ENCODE measurements at places on chromosomes 7 and 10.

DNA sequence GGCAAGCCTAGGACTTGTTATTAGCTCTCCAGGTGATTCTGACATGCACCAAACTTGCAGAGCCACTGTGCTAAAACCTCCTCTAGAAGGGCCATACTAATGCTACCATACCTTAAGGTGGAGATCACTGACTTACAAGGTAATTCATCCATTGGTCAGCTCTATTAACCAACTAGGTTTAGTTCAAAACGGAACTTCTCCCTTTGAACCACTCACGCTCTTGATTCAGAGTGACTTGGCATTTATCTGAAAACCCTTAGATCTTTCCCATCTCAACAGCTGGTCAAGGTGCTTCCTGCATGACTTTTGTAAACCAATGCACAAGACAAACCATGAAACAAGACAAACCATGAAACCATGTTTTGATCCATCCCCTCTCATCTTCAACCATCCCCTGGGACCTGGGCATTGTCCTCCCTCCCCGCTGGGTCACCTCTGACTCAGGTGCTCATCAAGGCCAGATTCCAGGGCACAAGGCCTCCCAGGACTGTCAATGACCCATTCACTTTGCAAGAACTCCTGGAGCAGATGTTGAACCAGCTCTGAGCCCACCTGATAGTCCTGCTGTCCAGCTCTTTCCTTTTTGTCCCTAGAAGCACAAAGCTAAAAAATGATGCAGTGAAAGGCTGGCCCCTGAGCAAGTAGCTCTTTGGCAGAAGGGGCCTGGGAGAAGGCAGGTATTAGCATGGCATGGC, 18.8 kb downstream of the IMPDH1 start:
- no peak for DNase-seq

DNA sequence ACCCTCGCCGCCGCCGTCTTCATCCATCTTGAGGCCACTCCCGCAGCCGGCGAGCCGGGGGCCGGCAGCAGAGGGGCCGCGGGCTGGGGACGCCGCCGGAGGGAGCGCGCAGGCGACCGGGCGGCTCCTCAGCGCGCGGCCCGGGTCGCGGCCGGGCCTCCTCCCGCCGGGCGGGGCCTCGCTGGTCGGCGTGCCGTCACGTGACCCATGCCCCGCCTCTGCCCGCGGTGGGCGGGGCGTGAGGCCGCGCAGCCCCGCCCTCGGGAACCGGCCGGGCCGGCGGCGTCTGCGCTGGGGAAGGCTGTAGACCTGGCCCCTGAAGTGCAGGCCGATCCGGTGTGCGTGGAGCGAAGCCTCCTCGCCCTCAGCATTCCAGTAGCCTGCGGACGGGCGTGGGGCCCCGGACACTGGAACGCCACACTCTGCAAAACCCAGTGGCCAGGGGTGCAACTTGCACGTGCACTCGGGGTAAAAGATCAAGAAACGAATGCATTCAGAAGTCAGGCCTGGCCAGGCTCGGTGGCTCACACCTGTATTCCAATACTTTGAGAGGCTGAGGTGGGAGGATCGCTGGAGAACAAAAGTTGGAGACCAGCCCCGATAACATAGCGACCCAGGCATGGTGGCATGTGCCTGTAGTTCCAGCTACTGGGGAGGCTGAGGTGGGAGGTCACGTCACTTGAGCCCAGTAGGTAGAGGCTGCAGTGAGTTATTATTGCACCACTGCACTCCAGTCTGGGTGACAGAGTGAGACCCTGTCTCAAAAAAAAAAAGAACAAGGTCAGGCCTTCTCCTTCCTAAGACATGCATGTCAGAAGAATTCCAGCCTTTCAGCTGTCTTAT, at the start of gene CYTH3:
CYTH3 (minus strand) TSS at position 144 of the 843 bp plus-strand sequence; CDS start at position 27, 117 bp downstream.
- DNase-seq: peak; percentile 68

GRCh38 chr7:151110236-151110940, 24.1 kb downstream of the AGAP3 start:
- no peak for DNase-seq

GRCh38 chr7:67595431-67596180, 599.0 kb downstream of the TYW1 start:
- DNase-seq: no peak

DNA sequence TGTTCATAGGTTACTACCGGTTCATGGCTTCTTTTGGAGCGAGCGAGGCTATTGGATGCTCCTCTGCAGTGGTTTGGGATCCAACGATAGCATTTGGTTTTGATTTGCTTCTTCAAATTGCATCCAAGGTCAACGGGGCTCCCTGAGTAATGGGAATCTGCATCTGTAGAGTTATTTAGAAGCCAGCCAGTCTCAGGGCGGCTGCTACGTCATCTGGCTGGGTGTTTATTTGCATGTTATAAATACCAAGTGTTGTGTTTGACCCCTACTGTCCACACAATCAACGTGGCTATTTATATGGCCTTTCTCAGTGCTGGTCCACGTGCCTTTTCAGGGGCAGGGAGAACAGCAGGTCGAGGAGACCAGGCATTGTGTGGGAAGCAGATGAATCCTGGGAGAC, 137.7 kb downstream of the PRPF18 start:
- DNase-seq: no peak

DNA sequence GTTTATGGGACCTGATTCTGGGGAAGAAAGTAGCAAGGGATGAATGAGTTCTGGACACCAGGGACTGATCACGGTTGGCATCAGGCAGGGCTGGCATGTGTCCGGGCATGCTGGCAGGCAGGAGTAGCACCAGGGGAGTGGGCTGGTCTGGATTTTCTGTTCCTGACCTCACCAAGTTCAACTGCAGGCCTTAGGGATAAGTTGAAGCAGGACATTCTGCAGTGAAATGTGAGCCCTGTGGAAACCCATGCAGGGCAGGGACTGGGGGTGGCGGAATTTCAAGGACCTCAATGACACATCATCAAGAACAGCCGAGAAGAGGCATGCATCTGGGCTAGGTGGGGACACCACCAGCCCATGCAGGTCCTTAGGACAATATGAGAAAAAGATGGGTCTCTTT, 80.2 kb upstream of the ADAM12 start:
- DNase-seq: no peak

DNA sequence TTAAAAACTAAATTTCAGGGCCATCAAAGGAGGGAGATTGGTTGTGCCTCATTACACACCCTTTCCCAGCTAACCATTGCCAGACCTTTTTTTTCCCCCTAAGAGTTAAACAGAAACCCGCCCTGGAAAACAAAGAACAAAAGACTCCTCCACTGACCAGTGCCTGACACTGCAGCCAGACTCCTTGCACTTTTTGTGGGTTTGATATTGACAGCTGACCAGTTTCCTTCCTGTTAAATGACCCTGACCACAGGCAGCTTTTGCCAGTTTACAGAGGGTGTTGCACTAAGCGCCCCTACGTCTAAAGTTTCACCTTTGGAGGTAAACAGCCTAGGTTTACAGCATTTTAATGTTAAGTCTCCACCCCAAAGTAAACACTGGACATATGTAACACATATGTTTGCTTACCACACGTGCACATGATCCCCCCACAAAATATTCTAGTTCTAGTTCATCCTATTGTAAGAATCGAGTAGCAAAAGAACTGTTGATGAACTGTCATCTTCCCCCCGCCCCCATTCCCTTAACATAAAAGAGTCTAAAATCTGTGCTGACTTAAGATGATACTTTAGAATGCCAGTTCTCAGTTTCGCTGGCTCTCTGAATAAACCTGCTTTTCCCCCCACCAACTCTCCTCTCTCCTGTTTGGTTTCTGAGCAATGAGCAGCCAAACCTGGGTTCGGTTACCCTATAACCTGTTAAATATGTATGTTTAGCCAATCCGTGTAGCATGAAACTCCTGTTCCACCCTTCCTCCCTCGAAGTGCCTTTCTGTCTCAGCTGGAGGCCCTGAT, 38.0 kb downstream of the FOXI2 start:
- DNase-seq: no peak

DNA sequence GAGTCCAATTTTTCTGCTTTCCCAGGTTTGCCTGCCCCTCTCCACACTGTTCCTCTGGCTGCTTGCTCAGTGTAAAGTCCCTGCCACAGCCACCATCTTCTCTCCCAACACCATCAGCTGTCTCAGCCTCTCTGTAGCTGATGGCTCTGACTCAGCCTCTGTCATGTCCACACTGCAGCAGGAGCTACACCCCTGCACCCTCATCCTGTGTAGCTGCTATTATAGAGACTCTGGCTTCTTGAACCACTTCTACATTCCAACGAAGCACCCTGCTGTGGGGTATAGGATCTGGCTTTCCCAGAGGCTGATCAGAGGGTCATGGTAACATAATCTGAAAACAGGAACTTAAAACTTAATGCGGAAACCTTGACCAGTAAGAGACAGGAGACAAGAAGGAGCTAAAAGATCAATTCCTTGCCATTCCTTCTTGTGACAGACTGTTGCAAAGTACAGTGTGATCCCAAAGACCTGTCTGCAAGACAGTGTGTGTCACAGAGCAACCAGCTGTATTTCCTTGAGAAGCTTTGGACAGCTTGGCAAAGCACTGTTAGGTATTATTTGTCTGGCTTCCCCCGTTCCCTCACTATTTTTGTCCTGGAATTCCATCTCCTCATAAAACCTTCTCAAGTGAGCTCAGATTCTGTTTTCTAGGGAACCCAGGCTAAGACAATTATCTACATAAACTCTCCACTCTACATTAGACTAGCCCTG, 42.3 kb downstream of the NRCAM start:
- no peak for DNase-seq

GRCh38 chr10:2020836-2021235, 283.5 kb upstream of the ADARB2 start:
- DNase-seq: no peak

DNA sequence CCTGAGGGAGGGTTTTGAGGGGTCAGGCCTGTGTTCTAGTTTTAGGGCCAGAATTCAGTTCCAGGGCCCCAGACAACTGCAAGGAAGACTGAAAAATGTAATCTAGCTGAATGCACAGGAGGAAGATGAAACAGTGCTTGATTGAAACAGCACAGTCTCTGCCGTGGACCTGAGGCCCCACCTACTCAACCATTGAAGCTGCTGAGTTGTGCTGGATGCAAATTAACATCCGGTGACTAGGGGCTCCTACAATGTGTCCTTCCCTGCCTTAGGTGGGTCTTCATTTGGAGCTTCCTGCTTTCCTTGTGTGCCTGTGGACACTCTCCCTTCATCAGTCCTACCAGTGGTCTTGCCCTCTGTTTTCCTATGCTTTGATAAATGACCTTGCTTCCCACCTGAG, 5.7 kb downstream of the GLRX3 start:
- no peak for DNase-seq

DNA sequence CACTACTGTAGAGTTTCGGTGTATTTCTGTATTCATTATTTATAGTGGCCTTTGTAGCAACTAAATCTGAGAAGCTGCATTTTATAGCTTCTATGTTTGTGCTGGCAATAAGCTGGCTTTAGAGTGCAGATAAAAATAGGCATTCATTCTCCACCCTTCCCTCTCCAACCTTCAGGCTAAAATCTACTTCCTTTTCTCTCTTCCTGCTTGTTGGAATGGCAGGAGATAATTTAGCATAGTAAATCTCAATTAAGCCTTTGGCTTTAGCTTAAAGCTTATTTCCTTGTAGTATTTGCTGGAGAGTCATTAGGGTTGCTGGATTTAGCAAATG, 58.5 kb downstream of the CPVL start:
- DNase-seq: no peak

GRCh38 chr10:27035163-27035562, 65.1 kb downstream of the ANKRD26 start:
- DNase-seq: no peak

- no peak for DNase-seq
Observed at GRCh38 chr10:73163096-73163495, 4.7 kb downstream of the ECD start.
